ENCODE measurements at places on chromosomes 5 and 9.

DNA sequence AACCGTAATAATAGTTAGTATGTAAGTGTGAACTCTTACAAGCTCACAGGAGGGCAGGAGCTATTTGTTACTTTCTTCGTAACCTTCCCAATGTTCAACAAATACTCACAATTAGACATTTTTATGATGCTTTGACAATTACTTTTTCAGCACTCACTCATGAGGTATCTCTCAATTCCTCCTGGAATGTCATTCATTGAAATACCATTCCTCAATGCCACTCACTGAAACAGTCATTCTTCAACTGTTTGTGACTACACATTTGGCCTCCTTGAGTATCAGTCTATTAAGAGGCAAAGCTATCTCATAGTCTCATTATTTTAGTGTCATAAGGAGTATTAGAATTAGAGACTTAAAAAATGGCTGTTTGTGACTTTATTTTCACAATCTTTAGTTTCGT, 734.1 kb upstream of the DMAC1 start:
- DNase-seq = no peak

DNA sequence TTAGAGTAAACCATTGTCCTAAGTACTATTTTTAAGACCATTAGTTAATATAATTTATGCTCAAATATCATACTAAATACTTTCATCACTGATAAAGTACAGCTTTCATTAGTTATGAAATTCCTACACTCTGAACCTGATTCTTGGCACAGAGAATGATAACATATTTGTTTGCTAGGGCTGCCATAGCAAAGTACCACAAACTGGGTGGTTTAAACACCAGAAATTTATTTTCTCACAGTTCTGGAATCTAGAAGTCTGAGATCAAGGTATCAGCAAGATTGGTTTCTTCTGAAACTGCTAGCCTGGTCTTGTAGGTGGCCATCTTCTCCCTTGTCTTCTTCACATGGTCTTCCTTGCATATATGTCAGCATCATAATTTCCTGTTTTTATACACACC, 608.4 kb downstream of the TLE1 start:
- no peak for DNase-seq

GRCh38 chr5:82259172-82259800, 18.9 kb downstream of the RPS23 start:
- no peak for DNase-seq

DNA sequence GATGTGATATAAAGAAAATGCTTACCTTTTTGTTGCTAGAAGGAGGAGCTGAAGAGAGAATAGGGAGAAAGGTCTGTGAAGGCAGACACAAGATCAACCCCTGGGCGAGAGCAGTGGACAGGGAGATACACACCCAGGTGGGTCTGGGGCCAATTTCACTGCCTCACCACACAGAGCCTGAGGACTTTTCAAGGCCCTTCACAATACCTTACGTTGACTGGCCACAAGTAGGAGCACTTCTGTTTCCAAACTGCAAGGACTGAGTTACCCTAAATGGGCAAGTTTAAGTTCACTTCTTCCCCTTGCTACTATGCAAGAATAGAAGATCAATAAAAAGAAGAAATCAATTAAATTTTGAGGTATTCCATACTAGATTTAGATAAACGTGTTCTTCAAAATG, 174.5 kb upstream of the SLC12A2 start:
- DNase-seq = no peak

DNA sequence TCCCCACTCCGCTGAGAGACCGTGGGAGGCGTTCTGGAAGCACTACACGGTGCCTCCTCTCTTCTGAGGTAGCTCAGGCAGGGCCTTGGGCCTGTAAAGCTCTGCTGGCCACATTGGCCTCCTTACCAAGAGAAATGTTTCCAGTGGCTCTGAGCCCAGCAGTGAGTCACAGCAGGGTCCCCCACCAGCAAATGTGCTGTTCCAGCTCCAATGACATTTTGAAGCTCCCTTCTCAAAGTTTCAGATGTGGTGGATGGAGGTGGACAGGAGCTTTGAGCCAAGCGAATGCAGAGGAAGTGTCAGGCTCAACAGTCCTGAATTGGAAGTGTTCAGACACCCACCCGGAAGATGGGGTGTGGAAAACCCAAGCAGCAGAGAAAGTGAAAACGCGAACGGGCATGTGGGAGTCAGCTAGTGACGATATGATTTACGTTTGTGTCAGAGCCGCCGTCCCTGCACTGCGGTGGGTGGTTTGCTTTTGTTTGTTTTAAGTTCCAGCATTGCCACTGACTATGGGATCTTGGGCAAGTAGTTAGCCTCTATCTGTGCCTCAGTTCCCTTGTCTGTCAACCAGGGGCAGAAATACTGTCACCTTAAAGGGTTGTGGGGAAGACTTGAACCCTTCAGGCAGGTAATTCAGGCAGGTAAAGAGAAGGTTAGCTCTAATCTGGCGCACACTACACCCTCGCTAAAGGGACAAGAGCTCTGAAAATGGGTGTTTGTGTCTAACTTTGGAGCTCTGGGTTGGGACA, 38.2 kb downstream of the C5orf15 start:
- DNase-seq = peak; percentile 59

DNA sequence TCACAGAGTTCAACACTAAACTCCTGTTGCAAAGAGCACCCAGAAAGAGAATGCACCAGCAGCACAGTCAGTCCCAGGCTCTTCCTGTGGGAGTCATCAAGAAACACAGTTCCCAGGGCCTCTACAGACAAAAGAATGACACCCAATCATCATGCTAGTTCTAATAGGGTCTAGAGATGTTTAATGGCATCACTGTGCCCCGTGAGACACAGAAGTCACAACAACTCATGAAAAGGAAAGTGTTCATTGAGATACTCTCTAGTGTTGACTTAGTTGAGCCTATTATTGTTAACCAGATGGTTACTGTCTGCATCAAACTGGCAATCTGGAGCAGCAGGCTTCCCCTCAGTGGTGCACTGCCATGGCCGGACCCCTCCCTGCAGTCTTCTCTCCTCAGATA, 1.6 kb downstream of the KLHL3 start:
- no peak for DNase-seq

All from CD4-positive, alpha-beta T cell treated with Interleukin-1 beta for 1 hour (primary cell).